ENCODE measurements at places on chromosomes 7 and 10.

GRCh38 chr7:46129831-46130230 is 208.8 kb upstream of the IGFBP3 start:
- DNase-seq: no peak

- no peak for DNase-seq
These were observed 26.3 kb downstream of the OR9A2 start for GRCh38 chr7:143000648-143001047.

DNA sequence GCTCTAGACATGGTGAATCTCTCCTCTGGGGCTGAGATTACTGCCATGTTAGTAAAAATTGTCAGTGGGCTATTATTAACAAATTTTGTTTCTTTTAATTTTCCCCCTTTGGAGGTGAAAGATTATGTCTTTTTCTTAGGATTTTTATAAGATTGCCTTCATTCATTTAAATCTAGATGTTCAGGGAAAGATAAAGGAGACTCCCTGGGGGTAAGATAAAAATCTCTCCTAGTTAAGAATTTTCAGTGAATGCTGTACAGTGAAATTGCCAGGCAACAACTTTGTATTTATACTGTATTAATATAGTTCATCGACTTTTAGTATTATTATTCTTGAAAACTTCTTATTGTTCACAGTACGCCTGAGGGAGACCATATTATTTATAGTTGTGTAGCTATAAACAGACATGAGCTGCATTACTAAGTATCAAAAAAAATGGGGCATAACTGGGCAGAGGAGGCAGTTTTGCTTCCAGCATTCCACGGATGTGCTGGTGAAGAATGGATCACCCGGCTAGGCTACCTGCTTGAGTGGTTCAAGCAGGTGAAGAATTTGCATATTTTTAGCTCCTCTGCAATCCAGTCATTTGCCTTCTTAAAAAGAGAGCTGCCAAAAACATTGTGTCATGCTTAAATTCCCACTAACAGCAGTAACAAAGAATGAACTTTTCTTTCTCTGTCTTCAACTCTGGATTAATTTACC is 552.1 kb downstream of the DNAJB9 start:
- no peak for DNase-seq

- no peak for DNase-seq
These were observed 48.3 kb downstream of the PDGFA start for GRCh38 chr7:471191-471865.

- no peak for DNase-seq
These were observed 297.8 kb downstream of the RPS24 start for GRCh38 chr10:78331391-78331922.

Measured in stimulated activated CD8-positive, alpha-beta memory T cell treated with anti-CD3 and anti-CD28 coated beads, Interleukin-2, amount 100 ng/mL, for 1 hour (primary cell).